Uterus (tissue), 4 donors: ENCODE measurements at places on chromosomes 1 and 21. TPM values are rescaled to one million over a fixed set of nuclear protein-coding genes. Genes with fewer than 3 reads are reported as not detected.

DNA sequence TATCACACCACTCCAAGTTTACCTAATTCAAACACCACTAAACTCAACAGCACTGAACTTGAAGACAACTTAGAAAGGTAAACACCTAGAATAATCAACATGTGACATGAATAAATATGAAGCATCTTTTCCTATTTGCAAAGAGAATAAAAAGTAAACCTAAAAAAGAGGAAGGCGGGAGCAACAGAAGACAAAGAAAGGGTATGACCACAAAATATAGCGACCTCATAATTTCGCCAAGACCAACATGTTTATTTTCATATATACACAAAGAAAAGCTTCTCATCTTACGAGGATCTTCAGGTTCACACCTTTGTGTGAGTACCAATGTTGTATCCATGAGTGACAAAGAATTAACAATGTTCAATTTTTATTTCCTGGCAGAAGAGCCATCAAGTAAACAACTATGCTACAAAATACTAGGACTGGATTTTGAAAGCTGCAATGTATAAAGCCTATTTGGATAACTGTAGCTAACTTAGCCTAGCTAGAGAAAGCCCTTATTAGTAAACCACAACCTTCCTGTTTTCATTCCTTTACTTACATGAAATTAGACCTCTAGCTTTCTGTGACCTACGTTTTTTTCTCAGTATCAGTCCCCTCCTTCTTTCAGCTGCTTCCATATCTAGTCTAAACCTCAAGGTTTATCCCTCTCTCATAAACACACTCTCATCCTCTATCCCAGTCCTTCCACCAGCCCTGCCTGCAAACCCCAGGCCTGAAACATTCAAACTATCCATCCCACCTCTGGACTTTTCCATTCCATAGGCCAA is 21.3 kb upstream of the PHTF1 start:
- DNase-seq, result no peak

GRCh38 chr1:73943270-73943669 is 254.7 kb downstream of the LRRIQ3 start:
- DNase-seq, result no peak

- DNase-seq, result no peak
Observed at GRCh38 chr1:104797982-104798381, 1048.3 kb downstream of the AMY1C start.

- no peak for DNase-seq
Observed at GRCh38 chr1:234217316-234217840, 155.9 kb upstream of the COA6 start.

- no peak for DNase-seq
Observed at GRCh38 chr21:45555251-45555556, 13.0 kb upstream of the SLC19A1 start.

- no peak for DNase-seq
Observed at GRCh38 chr1:201885531-201886075, 3.1 kb upstream of the SHISA4 start.

- no peak for DNase-seq
Observed at GRCh38 chr1:26482921-26483320, 10.7 kb downstream of the HMGN2 start.

DNA sequence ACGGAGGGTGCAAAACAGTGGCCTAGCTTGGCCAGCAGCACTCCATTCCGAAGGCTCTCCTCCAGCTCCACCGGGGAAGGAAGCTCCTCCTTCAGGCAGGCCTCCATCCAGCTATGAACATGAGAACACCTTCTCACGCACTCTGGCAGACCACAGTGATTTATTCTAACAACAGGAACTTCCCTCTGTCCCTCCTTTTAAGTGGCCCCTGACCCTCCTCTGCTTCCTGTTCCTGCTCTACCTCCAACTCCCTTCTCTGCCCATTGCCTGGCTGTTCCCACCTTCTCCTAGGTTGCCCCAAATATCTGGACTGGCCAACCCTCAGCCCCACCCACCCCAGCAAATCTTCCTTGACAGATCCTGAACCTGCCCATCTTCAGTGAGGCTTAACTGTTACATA is 5.9 kb downstream of the IQGAP3 start:
- no peak for DNase-seq

DNA sequence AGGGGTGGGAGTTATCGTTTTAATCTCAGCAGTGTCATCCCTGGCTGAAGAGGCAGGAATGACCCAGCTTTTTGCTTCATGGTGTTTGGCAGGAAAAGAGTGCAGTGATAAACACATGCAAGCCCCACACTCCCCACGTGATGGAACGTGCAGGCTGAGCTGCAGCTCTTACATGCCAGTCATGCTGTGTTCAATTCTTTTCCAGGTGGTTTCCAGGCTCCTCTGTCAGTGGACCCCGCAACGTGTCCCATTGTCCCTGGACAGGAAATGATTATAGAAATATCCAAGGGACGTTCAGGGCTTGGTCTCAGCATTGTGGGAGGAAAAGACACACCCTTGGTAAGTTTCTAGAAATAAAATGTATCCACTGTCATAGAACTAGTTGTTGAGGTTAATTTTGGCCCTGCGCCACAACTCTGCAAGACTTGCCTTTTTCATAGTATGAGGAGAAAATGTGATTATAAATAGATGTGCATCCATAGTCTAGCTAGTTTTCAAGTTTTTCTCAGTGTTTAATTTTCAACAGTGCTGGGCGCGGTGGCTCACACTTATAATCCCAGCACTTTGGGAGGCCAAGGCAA is 110.2 kb upstream of the L1TD1 start:
- peak; percentile 15 for DNase-seq

- DNase-seq, result no peak
Observed at GRCh38 chr1:116147972-116148371, 36.8 kb downstream of the MAB21L3 start.

- no peak for DNase-seq
Observed at GRCh38 chr1:88726697-88727096, 42.6 kb downstream of the PKN2 start.

- no peak for DNase-seq
Observed at GRCh38 chr21:44497703-44498126, 42.3 kb downstream of the KRTAP10-1 start.

DNA sequence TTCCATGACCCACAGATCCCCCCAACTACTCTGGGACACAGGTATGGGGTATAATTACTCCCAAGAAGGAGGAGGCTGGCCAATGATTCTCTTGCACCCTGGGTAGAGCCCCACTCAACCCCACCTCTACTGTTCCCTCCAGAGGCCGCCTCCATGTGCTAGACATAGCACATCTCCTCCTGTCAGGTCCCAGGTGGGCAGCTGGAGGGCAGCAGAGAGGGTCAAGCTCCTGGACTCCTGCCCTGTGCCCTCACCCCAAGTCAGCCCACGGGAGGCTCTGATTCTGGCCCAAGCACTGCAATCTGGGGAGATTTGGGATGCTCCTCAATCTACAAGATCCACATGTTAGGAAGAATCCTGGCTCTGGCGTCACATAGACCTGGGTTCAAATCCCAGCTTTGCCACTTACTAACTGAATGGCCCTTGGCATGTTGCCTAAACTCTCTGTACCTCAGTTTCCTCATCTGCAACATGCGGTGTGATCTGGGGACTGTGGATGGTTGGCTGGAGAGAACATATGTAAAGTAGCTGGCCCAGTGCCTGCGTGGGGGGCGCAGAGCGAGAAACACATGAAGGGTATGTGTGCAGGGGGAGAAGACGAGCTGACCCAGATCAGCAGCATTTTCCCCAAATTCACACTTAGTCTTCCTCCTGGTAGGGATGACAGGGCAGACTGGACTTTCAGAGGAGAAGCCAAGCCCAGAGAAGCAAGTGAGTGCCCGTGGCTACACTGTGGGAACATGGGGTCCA is 23.2 kb downstream of the TNNT2 start:
- no peak for DNase-seq

GRCh38 chr1:11648039-11648438 is 6.2 kb downstream of the FBXO2 start:
- no peak for DNase-seq

- DNase-seq, result no peak
Observed at GRCh38 chr21:44854664-44855446, 18.6 kb downstream of the PTTG1IP start.

GRCh38 chr1:247453997-247454396 is 3.9 kb downstream of the OR2B11 start:
- DNase-seq, result no peak

GRCh38 chr1:41622402-41622801 is 137.9 kb upstream of the EDN2 start:
- no peak for DNase-seq

- DNase-seq, result peak; percentile 65
Observed at GRCh38 chr1:206723805-206724472, 39.2 kb downstream of the MAPKAPK2 start.

DNA sequence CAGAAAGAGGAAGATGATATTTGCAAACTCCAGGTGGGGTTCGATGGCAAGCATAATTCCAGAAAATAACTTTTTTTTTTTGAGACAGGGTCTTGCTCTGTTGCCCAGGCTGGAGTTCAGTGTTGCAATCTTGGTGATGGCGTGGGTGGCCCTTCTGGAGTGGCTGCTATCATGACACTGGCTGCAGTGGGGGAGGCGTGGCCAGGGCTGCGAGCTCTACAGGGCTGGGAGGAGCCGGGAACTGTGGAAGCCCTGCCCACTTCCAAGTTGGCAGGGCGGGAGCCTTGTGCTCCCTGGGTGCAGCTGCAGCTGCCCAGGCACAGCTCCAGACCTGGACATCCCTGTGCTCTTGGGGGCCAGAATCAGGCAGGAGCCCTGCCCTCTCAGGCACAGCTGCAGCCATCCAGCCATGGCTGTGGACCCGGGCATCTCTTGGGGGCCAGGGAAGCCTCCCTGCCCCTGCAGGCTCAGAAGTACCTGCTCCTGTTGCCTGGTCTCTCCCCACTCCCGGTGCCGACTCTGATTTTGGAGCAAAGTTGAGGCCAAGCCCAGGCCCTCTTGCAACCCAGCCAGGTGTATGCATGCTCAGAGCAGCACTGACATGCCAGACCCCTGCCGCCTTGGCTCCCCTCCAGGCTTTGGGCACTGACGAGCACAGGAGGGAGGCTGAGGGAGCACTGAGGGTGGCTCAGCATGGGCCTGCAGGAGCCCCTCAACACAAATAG is 7.2 kb upstream of the BCL10 start:
- no peak for DNase-seq

GRCh38 chr1:50516056-50516455 is 92.8 kb upstream of the DMRTA2 start:
- DNase-seq, result no peak

GRCh38 chr1:187168297-187168696 is 339.5 kb downstream of the PLA2G4A start:
- DNase-seq, result no peak

- no peak for DNase-seq
Observed at GRCh38 chr1:180261030-180261429, 31.0 kb downstream of the LHX4 start.

GRCh38 chr1:62712336-62713243 is 24.4 kb upstream of the DOCK7 start:
- DNase-seq, result no peak

DNA sequence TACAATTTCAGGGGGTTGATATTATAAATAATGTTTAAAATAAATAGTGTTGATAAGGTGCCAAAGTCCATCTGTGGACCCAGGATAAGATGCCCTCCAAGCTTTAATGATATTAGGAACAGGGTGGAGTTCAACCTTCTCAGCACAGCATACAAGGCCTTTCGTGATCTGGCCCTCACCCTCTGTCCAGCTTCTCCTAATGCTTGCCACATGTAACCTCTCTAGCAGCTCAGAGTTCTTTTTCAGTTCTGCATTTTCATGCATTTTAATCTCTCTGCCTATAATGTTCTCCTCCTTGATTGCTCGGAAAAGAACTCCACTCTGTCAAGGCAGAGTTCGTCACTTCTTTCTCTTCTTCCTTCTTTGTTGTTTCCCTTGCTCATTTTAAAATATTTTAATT is 21.4 kb upstream of the SMAP2 start:
- DNase-seq, result no peak

DNA sequence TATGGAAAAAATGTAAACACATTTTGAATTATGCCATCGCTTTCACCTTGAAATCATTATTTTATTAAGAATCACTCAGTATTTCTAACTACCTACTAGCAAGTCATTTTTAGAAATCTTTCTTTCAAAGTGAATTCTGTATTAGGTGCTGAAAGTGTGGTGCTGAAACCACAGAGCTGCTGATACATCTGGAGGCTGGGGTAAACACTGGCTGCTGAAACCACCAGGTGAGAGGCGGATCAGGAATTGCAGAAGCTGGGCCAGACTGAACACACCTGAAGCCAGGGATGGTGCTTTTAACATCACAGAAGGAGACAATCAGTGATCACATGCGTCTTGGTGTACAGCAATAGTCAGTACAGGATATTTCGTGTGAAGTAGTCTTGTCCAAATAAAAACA is 42.2 kb upstream of the KCNE1 start:
- no peak for DNase-seq

- no peak for DNase-seq
Observed at GRCh38 chr1:182484067-182484466, 34.1 kb downstream of the RGSL1 start.

DNA sequence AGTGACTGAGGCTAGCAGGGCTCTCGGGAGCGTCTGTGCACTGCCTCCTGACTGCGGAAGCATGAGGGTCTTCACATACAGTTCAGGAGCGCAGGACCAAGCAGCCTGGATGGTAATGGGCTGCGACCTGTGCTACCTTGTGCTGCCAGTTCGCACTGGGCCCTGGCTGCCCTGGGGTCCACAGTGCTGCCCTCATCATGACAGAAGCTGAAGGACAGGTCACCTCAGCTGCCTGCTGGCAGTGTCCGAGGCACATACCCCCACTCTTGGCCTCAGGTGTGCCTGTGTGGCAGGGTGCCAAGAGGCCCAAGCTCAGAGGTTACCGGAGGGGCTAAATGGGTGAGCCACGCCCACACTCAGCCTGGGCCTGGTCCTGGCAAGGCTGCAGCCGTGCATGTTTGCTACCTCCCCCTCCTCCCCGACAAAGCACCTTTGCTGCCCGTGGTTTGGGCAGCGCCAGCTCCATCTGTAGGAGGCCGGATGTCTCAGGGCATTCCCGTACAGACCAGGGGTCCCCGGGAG is 4.4 kb downstream of the JMJD4 start:
- DNase-seq, result no peak

GRCh38 chr21:26144031-26144430 is 26.5 kb downstream of the APP start:
- DNase-seq, result no peak

Gene LCE2B
- not detected for total RNA-seq

Gene TPTE
- total RNA-seq, result 0.21 TPM

Gene C1QB
- total RNA-seq, result 22.3 TPM

Gene KRTAP13-1
- total RNA-seq, result not detected

Gene TCP10L
- total RNA-seq, result not detected

Gene RNU1-1
- total RNA-seq, result under 0.01 TPM

Gene YBX1
- total RNA-seq, result 282 TPM

Gene CD247
- not detected for total RNA-seq

Gene C4BPA
- not detected for total RNA-seq

Gene SMIM1
- not detected for total RNA-seq

Gene RPTN
- not detected for total RNA-seq

Gene ADCY10
- 0.55 TPM for total RNA-seq

Gene COL9A2
- total RNA-seq, result 2.0 TPM

Gene SV2A
- 17.1 TPM for total RNA-seq
